Smooth muscle cell of the coronary artery (primary cell): ENCODE measurements at places on chromosomes 16 and 17. TPM values are rescaled to one million over a fixed set of nuclear protein-coding genes. Genes with fewer than 3 reads are reported as not detected.

The SLC9A5 gene
- total RNA-seq = 0.23 and 1.5 TPM in 2 replicates

The UBB gene
- 3,973 and 7,249 TPM in 2 replicates for total RNA-seq

The TNRC6A gene
- 23.1 and 38.6 TPM in 2 replicates for total RNA-seq

The SERPINF2 gene
- total RNA-seq = not detected in 2 replicates

The PTX4 gene
- not detected in 2 replicates for total RNA-seq

The TNFSF13 gene
- 0.59 and 1.1 TPM in 2 replicates for total RNA-seq

The TEX19 gene
- 0.08 TPM in 1 of 2 replicates, not detected in the other for total RNA-seq

The SDK2 gene
- 0.08 TPM in 1 of 2 replicates, not detected in the other for total RNA-seq

The MYH8 gene
- total RNA-seq = not detected in 2 replicates
